ENCODE measurements at places on chromosomes 1 and 21.

DNA sequence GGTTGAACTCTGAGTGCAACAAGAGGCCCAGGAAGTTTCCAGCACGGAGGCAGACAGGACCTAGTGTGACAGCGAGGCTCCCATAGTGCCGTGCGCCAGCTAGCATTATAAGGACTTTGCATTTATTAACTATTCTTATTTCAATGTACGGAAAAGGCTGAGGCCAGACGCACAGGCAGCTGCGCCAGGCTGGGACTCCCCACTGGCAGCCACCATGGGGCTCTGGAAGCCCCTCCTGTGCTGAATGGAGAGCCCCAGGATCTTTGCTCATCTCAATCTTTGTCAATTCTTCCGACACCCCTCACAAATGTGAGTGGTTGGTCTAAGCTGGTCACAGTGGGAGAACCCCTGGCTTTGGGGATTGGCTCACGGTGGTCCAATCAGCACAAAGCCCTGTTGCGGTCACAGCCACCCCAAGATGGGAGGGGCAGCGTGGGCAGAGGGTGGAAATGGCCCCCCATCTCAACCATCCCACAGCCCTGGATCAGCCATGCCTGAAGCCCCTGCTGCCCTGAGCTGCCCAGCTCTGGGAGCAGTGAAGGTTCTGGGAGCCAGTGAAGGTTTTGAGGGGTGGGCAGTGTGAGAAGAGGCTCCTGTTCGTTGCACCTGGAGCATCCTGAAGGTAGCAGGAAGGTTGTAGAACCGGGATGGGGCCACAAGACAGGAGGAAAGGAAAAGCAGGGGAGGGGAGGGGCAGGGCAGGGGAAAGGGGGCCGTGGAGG lies 59.5 kb upstream of the ADARB1 start:
- DNase-seq, result no peak
- no peak overlapping the region for H3K4me3 ChIP-seq
- no peaks in the 10 kb centered on the region for H3K36me3 ChIP-seq
- no peak overlapping the region for H3K27ac ChIP-seq
- H3K4me1 ChIP-seq, result peaks cover 57% of the 10 kb centered on the region

DNA sequence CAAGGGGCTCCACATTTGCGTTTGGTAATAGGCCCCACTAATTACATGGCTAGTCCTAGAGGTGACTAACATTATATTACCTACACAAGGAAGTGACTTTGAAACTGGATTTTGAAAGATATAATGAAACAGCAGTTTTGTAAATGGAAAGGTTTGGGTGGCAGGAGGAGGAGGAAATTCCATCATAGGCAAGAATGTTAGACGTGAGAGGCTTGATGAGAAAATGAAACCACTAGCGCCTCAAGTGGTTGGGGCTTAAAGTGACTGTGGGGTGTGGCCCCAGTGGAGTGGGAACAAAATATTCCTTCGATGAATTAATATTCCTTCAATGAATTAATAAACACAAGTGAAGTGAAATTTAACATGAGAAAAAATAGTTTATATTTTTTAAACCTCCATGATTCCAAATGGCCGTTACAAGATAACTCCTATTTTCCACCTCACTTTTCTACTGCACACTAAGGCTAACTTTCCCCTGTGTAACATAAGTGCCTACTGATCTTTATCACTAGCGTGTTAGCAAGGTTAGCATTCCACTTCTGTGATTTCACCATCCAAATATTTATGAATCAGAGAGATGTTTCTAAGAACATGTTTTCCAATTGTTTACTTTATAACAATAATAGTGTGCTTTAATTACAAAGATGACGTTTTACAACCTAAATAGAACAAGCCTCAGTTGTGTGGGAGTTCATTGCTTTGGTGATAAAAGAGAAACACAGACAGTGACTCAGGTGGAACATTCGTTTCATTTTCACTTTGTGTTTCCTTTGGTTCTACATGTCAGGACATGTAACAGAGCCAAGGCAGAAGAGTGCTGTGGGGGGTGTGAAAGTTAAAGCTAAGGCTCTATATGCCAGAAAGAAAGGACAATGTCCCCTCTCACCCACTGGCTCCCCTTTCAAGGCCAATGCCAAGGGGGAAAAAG lies 12.5 kb upstream of the ATF3 start:
- H3K27ac ChIP-seq, result peak overlapping the region; percentile 92
- no peaks in the 10 kb centered on the region for H3K36me3 ChIP-seq
- peak; percentile 100 for DNase-seq
- no peaks in the 10 kb centered on the region for H3K27me3 ChIP-seq
- H3K4me1 ChIP-seq, result peaks cover 10% of the 10 kb centered on the region

DNA sequence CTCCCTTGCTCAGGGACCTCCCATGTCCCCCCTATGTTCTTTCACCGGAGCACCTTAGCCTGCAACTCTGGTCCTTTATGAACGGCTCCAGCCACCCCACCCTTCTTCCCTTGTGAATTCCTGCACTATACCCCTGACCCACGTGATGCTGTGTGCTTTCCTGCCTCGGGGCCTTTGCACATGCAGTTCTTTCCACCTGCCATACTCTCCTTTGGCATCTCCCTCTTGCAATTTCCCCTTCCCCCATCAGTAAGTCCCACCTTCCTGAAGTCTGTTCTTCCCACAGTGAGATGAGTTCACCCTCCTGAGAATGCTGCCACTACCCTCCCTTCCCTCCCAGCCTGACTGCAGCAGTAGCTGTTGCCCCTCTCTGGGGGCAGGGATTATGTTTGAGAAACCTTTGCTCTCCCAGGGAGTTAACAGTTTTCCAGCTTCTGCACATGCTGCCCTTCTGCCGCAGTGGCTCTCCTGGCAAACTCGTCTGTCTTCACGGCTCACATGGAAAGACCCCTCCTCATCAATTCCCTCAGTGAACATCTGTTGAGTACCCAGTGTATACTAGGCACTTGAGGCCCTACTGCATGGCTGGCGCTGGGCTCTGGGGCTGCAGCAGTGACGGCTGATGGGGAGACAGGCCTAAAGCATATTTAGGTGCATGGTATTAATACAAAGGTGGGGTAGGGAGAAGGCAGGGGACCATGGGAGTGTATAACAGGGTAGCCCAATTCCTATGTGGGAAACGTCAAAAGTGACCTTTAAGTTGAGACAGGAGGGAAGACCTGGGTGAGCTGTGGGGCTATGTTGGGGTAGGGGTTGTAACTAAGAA lies 9.7 kb downstream of the ZNF362 start:
- H3K4me3 ChIP-seq, result no peak overlapping the region
- H3K36me3 ChIP-seq, result peaks cover 21% of the 10 kb centered on the region
- H3K27ac ChIP-seq, result no peak overlapping the region

DNA sequence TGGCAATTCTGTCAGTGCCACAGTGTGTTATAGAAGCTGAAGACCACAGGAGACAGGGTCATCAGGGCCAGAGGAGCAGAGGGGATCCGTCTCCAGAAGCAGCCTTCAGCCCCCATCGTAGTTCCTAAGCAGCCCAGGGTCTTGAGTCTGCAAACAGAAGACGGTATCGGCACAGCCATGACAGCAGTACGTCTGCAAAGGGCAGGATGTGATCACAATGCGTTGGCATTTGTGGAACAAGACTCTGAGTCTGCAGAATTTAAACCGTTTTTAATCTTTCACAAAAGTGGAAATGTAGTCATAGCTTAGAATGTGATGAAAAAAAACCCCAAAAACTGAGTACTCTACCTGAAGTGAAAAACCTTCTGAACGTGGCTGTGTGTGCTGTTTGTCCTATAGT lies 44.0 kb upstream of the SCCPDH start:
- no peak overlapping the region for H3K27ac ChIP-seq
- peak; percentile 6 for DNase-seq
- H3K27me3 ChIP-seq, result no peaks in the 10 kb centered on the region
- H3K4me3 ChIP-seq, result no peak overlapping the region

- H3K27me3 ChIP-seq, result no peaks in the 10 kb centered on the region
- H3K4me3 ChIP-seq, result no peak overlapping the region
- no peak overlapping the region for H3K27ac ChIP-seq
Measured at GRCh38 chr1:115325874-115326273, 12.2 kb downstream of the NGF start.

GRCh38 chr1:167752219-167752985 lies 30.6 kb downstream of the MPZL1 start:
- H3K4me1 ChIP-seq, result peaks cover 11% of the 10 kb centered on the region
- no peaks in the 10 kb centered on the region for H3K27me3 ChIP-seq
- no peak overlapping the region for H3K27ac ChIP-seq
- H3K36me3 ChIP-seq, result peaks cover 4% of the 10 kb centered on the region

DNA sequence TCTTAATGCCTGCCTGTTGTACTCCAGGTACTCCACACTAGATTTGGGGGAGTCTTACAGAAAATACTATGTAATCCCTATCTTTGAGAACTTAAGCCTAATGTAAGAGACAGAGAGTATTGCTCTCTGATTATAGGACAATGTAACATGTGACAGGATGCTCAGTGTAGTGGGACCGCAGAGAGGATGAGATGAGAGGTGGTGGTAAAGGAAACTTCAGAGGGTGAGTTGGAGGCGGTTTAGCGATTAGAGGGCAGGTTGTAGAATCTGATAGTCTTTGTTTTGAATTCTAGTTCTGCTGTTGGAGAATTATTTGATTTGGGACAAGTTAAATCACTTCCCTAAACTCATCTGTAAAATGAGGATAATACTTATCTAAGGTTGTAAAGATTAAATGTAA lies 5.4 kb downstream of the SOAT1 start:
- H3K27ac ChIP-seq, result no peak overlapping the region
- H3K4me3 ChIP-seq, result no peak overlapping the region
- H3K36me3 ChIP-seq, result peaks cover 36% of the 10 kb centered on the region
- no peak for DNase-seq
- H3K27me3 ChIP-seq, result no peaks in the 10 kb centered on the region
- peaks cover 2% of the 10 kb centered on the region for H3K4me1 ChIP-seq
